ENCODE measurements at places on chromosomes 4 and X.
A peak's percentile ranks its signal among the peaks of the same experiment; 100 is the strongest.

GRCh38 chr4:39559626-39560025 lies 32.4 kb upstream of the UGDH start:
- H3K27me3 ChIP-seq: no peaks in the 10 kb centered on the region
- no peak overlapping the region for H3K4me3 ChIP-seq
- H3K4me1 ChIP-seq: peaks cover 27% of the 10 kb centered on the region
- no peak for DNase-seq
- H3K36me3 ChIP-seq: peaks cover 5% of the 10 kb centered on the region

DNA sequence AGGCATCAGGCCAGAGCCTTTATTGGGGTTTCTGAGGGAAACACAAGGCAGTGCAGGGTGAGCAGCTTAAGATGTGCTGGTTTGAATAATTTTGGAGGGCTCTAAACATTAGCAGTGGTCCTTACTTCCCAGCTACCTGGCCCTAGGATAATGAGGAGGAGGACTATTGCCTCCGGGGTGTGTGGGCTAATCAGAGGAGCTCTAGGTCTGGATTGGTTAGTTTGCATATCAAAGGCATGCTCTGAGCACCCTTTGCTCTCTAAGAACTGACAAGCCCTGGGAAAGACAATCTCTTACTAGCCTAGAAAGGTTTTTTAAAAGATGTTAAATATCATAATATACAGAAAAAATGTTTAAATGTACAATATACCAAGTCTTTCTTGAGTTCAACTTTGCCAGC lies 58.4 kb downstream of the RXFP1 start:
- H3K27ac ChIP-seq: no peak overlapping the region
- peaks cover 2% of the 10 kb centered on the region for H3K36me3 ChIP-seq
- peaks cover 15% of the 10 kb centered on the region for H3K27me3 ChIP-seq
- no peak overlapping the region for H3K4me3 ChIP-seq

DNA sequence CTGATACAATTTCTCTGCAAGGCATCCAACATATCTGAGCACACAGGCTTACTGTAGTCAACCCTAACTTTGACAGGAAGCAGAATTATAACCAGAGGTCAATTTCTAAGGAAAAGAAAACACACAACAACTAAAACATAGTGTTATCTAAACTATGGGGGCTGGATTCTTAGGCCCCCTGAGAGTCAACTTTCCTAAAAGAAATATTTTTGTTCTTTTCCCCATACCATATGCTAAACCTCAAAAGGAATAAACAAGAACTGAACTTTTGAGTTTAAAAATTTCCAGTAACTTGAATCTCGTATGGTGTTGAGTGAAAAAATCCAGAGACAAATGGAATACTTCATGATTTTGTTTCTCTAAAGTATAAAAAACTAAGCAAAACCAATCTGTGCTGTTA lies 42.9 kb downstream of the ATXN3L start:
- H3K4me3 ChIP-seq: no peak overlapping the region
- H3K4me1 ChIP-seq: peaks cover 38% of the 10 kb centered on the region
- H3K36me3 ChIP-seq: no peaks in the 10 kb centered on the region
- no peaks in the 10 kb centered on the region for H3K27me3 ChIP-seq

DNA sequence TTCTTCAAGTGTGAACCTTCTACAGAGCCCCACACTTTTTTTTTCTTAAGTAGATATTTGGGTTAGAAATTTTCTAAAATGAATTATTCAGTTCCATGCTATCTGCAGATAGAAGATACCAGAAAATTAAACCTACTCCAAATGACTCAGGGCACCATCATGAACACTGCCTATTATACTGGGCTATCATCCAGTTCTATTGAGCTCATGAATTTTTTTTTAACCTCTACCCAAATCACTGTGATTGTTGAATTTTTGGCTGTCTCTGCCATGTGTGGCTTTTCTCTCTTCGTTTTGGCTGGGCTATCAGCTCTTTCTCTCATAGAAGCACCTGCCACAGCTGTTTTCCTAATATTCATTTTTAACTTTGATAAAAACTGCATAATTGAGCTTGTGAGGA lies 31.0 kb upstream of the SLC34A2 start:
- no peak overlapping the region for H3K4me3 ChIP-seq
- no peaks in the 10 kb centered on the region for H3K4me1 ChIP-seq
- no peak for DNase-seq
- no peaks in the 10 kb centered on the region for H3K36me3 ChIP-seq
- no peak overlapping the region for H3K27ac ChIP-seq

DNA sequence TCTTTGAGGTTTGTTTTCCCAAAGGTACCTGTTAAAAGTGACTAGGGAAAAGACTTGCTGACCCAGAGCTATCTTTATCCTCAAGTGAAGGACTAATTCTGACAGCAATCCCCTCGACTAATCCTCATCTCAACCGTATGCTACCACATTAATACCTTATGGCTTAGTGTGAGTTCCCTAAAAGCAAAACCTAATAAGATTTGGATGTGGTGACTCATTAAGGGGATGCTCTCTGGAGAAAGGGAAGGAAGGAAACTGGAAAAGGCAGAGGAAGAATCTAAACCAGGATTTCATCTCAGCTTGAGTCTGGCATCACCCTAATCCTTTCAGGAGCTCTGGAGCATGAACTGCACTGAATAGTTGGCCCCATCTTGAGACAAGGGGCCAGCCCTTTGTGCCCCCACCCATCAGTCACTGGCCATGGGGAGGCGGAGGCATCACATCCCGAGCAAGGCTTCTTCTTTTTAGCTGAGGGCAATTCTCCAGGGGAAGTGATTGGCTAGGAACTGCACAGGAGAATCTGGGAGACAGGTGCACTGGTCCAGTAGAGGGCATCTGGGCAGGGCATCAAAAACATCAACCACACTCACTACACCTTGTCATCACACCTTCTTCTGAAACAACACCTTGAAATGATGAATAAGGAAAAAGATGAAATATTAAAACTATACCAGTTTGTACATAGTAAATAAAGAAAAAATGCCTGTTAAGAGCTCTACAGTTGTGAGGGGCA lies 6.9 kb upstream of the BBS7 start:
- H3K27ac ChIP-seq: no peak overlapping the region
- H3K4me3 ChIP-seq: no peak overlapping the region
- DNase-seq: no peak
- no peaks in the 10 kb centered on the region for H3K4me1 ChIP-seq

DNA sequence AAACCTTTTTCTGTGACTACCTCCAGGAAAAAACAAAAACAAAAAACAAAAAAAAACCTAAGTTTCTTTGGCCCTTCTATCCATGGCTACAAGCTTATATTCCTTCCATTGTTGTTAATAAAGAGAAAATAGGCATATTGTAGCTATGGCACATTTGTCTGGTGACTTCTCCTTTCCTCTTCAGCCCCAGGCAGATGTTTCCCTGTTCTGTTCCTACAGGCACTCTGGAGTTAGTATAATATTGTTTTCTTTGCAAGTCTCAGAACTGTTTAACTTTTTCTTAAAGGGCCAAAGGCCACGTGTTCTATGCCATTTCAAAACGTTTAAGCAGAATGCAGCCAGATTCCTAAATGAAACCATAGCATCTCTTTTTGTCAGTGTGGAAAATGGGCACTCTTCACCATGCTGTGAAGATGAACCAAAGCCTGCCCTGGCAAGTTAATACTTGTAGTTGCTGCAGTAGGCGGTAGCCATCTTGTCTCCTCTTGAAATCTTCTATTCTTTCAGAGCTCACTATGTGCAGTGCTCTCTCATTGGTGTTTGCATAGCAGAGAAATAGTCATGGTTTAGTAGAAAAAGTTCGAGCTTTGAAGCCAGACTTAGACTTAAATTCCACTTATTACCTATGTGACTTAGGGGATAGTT lies 44.8 kb upstream of the MTMR1 start:
- peaks cover 20% of the 10 kb centered on the region for H3K4me1 ChIP-seq
- H3K27me3 ChIP-seq: no peaks in the 10 kb centered on the region
- H3K36me3 ChIP-seq: peaks cover 4% of the 10 kb centered on the region
- no peak for DNase-seq
- H3K4me3 ChIP-seq: no peak overlapping the region

DNA sequence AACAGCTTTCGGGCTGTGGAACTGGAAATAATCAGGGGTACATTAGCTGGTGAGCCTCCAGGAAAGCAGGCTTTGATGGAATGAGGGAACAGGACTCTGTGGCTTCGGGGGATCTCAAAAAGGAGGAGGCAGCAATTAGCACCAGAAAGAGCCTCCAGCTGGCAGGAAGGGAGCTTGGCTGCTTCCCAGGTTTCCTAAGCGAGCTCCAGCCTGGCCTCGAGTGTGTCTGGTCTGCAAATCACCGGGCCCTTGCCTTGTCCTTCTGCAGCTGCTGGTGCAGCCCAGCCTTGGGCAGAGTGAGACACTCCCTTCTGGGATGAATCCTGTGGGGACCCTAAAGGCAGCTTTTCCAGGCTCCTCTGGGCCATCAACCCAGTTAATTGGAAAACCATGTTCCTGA lies 10.7 kb upstream of the PDHA1 start:
- DNase-seq: no peak
- H3K36me3 ChIP-seq: peaks cover 2% of the 10 kb centered on the region
- H3K27ac ChIP-seq: no peak overlapping the region
- no peaks in the 10 kb centered on the region for H3K4me1 ChIP-seq
- H3K27me3 ChIP-seq: peaks cover 2% of the 10 kb centered on the region
- no peak overlapping the region for H3K4me3 ChIP-seq

DNA sequence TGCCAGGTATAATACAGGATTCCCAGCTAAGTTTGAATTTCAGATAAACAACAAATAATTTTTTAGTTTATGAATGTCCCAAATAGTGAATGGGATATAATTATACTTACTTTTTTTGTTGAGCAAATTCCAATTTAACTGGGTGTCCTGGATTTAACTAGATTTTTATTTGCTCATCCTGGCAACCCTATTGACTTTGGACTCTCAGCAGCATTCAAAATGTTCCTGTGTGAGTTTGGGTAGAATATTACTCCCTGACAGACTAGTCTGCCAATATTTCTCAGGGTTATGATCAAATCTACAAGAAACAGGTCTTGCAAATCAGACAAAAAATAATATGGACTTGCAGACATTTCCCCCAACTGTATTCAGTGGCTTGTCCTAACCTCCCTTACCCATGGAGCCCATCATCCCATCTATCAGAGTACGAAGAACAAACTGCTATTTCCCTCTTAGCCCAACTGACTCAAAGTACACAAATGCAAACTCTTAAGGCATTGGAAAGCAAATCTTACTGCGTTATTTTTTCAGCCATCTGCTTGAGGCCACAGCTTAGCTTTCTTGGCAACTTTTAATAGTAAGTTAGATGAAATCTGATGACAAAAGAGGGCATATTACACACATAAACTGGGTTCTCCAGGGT lies 20.7 kb downstream of the SETD7 start:
- H3K27ac ChIP-seq: peak overlapping the region; percentile 1
- DNase-seq: no peak
- no peaks in the 10 kb centered on the region for H3K27me3 ChIP-seq
- no peak overlapping the region for H3K4me3 ChIP-seq
- peaks cover 20% of the 10 kb centered on the region for H3K4me1 ChIP-seq
- H3K36me3 ChIP-seq: peaks cover 15% of the 10 kb centered on the region

DNA sequence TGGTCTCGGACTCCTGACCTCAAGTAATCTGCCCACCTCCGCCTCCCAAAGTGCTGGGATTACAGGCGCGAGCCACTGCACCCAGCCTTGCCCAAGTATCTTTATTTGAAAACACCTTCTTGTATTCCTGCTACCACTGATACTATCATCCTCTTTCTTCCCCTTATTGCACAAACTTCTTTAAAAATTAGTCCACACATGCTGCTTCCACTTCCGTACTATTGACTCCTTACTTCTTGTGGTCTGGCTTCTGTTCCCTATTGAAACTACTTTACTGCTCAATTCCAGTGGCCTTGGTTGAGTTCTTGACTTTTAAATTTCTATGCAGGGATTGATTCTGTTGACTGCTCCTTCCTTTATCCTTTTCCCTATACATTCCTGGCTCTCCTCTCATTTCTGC lies 38.8 kb downstream of the MTM1 start:
- no peak overlapping the region for H3K4me3 ChIP-seq
- H3K4me1 ChIP-seq: no peaks in the 10 kb centered on the region
- no peak overlapping the region for H3K27ac ChIP-seq

GRCh38 chrX:39336671-39337311 lies 535.5 kb downstream of the MID1IP1 start:
- no peak for DNase-seq
- H3K36me3 ChIP-seq: peaks cover 2% of the 10 kb centered on the region
- no peak overlapping the region for H3K27ac ChIP-seq
- peaks cover 3% of the 10 kb centered on the region for H3K27me3 ChIP-seq
- peaks cover 11% of the 10 kb centered on the region for H3K4me1 ChIP-seq

GRCh38 chr4:138939960-138940359 lies 75.6 kb upstream of the NOCT start:
- no peak overlapping the region for H3K4me3 ChIP-seq
- no peak for DNase-seq
- no peaks in the 10 kb centered on the region for H3K36me3 ChIP-seq
- no peaks in the 10 kb centered on the region for H3K27me3 ChIP-seq
- peaks cover 22% of the 10 kb centered on the region for H3K4me1 ChIP-seq
- H3K27ac ChIP-seq: no peak overlapping the region

GRCh38 chr4:59994118-59994517 lies 1206.0 kb upstream of the ADGRL3 start:
- no peak overlapping the region for H3K27ac ChIP-seq
- H3K27me3 ChIP-seq: peaks cover 4% of the 10 kb centered on the region
- no peak for DNase-seq
- H3K36me3 ChIP-seq: no peaks in the 10 kb centered on the region
- no peaks in the 10 kb centered on the region for H3K4me1 ChIP-seq
- no peak overlapping the region for H3K4me3 ChIP-seq

DNA sequence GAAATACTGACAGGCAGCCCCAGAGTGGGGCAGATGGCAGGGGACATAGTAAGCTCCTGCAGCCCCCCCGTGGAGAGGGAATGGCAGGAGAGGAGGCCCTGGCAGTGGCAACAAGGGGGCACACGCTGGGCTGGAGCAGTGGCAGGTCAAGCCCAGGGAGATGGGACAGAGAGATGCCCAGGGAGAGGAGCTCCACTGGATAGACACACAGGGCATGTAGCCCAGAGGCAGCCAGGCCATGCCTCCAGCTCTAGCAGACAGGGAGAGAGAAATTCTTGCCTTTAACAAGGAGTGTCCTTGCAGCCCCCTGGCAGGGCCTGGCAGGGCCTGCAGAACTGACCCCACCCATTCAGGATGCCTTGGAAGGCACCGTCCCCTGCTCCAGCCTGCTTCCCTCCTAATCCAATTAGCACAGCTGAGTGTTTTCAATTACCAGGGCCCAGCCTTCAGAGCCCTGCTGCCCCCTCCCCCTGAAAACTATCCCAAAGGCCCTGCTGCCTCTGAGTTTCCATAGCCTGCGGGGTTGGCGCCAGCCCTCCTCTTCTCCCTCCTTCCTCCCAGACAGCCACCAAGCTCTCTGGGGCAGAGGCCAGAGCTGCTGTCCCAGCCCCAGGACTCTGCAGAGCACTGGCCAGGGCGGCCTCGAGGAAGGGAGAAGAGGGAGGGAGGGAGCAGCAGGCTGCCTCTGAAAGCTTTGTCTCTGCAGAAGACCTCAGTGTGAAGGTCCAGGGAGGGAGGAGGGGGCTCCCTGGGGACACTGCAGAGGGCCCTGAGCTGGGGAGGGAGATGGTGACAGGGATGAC lies 12.5 kb downstream of the L1CAM start:
- H3K4me1 ChIP-seq: no peaks in the 10 kb centered on the region
- DNase-seq: peak; percentile 72
- peaks cover 4% of the 10 kb centered on the region for H3K27me3 ChIP-seq
- H3K4me3 ChIP-seq: no peak overlapping the region

Data from chondrocyte (in vitro differentiated cells).